ENCODE measurements at places on chromosomes 2 and 18. TPM values are rescaled to one million over a fixed set of nuclear protein-coding genes. Genes with fewer than 3 reads are reported as not detected.

DNA sequence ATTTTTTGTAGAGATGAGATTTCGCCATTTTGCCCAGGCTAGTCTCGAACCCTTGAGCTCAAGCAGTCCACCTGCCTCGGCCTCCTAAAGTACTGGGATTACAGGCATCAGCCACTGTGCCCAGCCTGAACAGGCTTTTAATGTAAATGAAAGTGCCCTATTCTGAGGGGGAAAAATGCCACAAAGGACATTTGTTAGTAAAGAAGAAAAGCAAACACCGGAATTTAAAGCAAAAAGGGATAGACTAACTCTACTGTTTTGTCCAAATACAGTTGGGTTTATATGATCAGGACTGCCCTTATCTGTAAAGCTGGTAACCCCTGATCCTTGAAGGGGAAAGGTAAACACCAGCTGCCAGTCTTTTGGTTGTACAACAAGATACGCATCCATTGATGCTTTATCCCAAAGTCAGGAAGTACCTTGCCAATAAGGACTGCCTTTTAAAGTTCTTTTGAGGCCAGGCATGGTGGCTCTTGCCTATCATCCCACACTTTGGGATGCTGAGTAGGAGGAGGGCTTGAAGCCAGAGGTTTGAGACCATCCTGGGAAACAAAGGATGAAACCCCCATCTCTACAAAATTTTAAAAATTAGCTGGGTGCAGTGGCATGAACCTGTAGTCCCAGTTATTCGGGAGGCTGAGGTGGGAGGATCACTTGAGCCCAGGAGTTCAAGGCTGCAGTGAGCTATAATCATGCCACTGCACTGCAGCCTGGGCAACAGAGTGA is 13.1 kb downstream of the CLEC4F start:
- no peaks in the 10 kb centered on the region for H3K36me3 ChIP-seq
- no peaks in the 10 kb centered on the region for H3K27me3 ChIP-seq
- DNase-seq: no peak
- no peak overlapping the region for H3K4me3 ChIP-seq

DNA sequence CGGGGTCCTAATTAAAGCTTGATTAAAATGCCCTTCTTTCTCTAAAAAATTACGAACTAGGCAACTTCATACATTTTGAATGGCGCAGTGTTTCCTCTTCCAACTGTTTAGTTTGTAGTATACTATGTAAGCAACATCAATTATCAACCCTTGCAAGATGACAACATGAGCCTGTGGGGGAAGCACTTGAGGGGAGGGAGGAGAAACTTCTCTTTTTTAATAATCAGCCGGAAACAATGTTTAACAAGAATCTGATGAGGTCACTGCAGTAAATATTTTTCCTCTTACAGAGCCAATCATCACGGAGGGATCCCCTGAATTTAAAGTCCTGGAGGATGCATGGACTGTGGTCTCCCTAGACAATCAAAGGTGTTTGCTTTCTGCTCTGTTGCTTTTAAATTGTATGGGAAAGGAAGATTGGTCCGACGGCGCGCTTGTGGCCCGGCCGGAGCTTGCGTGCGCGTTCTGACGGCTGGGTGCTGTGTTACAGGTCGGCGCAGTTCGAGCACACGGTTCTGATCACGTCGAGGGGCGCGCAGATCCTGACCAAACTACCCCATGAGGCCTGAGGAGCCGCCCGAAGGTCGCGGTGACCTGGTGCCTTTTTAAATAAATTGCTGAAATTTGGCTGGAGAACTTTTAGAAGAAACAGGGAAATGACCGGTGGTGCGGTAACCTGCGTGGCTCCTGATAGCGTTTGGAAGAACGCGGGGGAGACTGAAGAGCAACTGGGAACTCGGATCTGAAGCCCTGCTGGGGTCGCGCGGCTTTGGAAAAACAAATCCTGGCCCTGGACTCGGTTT is 5.3 kb upstream of the DLX1 start:
- H3K36me3 ChIP-seq: no peaks in the 10 kb centered on the region
- H3K27ac ChIP-seq: no peak overlapping the region
- no peak for DNase-seq
- no peak overlapping the region for H3K4me3 ChIP-seq

DNA sequence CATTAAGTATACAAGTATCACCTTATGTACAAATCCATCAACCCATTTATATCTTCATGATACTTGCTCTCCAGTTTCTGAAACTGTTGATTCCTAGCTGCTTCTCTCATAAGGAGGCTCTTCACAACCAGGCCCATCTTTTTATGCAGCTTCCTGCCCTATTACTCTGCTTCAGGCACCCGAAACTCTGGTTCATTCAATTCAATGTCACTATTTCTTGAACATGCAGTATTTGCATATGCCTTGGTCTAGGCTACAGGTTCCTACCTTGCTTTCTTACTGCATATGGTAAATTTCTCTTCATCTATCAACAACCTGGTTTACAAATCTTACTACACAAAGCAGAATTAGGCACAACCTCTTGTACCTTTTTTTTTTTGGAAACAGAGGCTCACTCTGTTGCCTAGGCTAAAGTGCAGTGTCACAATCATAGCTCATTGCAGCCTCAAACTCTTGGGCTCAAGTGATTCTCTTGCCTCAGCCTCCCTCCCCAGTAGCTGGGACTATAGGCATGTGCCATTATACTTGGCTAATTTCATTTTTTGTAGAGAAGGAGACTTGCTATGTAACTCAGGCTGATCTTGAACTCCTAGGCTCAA is 2.7 kb upstream of the CDKL4 start:
- no peaks in the 10 kb centered on the region for H3K27me3 ChIP-seq
- H3K27ac ChIP-seq: no peak overlapping the region
- no peaks in the 10 kb centered on the region for H3K4me1 ChIP-seq
- H3K36me3 ChIP-seq: peaks cover 6% of the 10 kb centered on the region
- no peak overlapping the region for H3K4me3 ChIP-seq
- DNase-seq: no peak

DNA sequence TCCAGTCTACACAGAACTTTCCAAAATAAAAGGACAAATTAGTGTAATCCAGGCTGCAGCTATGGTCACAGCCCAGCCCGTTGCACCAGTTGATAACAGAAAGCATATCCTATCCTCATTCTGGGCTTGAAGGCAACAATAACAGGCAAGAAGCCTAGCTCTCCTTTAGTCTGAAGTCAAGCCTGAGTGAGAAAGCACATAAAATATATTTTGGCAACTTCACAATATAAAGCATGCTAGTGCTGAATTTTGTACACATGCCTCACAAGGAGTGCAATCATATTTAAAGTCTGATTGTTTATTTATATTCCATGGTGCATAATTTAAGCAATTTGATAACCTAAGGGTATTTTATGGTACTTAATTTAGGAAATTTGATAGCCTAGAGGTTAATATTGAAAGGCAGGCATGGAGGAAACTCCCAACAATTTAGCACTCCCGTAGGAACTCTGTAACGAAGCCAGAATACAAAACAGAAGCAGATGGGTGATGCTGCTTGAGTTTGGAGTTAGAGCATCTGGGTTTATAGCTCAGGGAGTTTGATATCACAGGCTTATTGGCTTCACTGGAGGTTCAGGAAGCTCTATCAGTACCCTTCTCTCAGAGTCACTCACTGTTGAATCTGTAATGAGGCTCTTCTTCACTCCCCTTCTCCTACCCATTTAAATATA is 1199.1 kb upstream of the GYPC start:
- H3K27me3 ChIP-seq: no peaks in the 10 kb centered on the region
- H3K4me1 ChIP-seq: no peaks in the 10 kb centered on the region
- H3K27ac ChIP-seq: no peak overlapping the region
- DNase-seq: no peak
- no peak overlapping the region for H3K4me3 ChIP-seq

DNA sequence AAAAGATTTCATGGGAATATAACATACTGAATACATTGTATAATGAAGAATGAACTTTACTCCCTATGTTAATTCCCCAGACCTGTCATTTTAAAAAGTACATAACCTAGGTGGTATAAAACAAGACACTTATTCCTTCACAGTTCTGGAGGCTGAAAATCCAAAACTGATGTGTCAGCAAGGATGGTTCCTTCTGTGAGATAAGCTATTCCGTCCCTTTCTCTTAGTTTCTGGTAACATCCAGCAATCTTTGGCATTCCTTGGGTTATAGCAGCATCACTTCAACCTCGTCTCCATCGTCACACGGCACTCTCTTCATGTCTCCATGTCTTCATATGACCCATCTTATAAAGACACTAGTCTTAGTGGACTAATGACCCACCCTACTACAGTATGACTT is 93.9 kb downstream of the ASXL2 start:
- H3K4me1 ChIP-seq: no peaks in the 10 kb centered on the region
- no peak overlapping the region for H3K27ac ChIP-seq
- H3K36me3 ChIP-seq: no peaks in the 10 kb centered on the region
- no peak for DNase-seq
- no peaks in the 10 kb centered on the region for H3K27me3 ChIP-seq

DNA sequence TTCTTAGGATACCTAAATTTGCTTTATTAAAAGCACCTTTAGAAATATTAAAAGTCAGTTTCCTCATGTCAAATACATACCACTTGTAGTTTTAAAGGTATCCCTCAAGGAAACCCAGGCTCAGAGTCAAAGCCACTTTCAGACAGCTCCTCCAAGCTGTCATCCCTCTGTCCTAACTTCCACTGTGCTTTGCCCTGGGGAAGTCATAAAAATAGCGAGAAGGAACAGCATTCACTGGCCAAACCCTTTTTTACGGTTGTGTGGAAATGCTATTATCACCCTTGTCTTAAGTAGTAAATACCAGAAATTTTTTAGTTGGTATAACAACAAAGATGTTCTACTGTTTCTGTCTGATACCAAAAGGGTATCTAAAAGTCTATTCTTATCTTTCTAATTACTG is 680.5 kb downstream of the ZEB2 start:
- no peak overlapping the region for H3K4me3 ChIP-seq
- no peak for DNase-seq
- H3K27me3 ChIP-seq: no peaks in the 10 kb centered on the region
- H3K4me1 ChIP-seq: no peaks in the 10 kb centered on the region
- H3K36me3 ChIP-seq: no peaks in the 10 kb centered on the region

DNA sequence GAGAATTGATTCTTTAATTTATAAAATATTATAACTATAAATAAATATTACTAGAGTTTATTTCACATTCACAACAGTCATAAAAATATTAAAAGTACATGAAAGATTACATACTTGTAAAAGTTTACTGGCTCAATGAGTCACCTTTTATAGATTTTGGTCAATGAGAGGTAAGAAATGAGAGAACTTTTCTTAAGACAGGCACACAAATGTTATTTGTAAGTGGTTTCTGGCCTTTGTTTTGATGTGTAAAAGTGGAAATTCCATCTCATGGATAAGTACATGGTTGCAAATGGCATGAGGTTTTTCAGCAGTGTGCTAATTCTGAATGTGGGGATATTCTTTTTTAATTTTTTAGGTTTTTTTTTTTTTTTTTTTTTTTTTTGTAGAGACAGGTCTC is 63.8 kb downstream of the TTC27 start:
- no peak for DNase-seq
- no peak overlapping the region for H3K4me3 ChIP-seq
- H3K4me1 ChIP-seq: no peaks in the 10 kb centered on the region
- no peak overlapping the region for H3K27ac ChIP-seq
- H3K27me3 ChIP-seq: no peaks in the 10 kb centered on the region

DNA sequence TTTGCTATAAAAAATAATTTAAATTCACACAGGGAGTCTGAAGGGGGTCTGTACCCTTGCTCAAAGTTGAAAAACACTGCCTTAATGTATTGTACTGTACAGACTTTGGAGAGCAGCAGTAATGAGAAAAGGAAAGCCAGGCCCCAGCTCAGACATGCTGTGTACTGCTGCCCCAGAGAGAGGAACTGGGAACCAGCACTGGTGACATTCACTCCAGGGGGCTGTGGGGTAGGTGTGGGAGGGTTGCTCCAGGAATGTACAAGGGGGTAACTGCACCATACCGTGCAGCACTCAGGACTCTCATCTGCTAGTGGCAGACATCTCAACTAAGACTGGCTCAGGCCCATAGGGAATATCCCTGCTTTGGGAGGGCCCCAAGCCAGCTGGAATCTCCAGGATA is 146.0 kb upstream of the RMP24 start:
- H3K4me1 ChIP-seq: no peaks in the 10 kb centered on the region
- H3K27ac ChIP-seq: no peak overlapping the region
- no peaks in the 10 kb centered on the region for H3K36me3 ChIP-seq

DNA sequence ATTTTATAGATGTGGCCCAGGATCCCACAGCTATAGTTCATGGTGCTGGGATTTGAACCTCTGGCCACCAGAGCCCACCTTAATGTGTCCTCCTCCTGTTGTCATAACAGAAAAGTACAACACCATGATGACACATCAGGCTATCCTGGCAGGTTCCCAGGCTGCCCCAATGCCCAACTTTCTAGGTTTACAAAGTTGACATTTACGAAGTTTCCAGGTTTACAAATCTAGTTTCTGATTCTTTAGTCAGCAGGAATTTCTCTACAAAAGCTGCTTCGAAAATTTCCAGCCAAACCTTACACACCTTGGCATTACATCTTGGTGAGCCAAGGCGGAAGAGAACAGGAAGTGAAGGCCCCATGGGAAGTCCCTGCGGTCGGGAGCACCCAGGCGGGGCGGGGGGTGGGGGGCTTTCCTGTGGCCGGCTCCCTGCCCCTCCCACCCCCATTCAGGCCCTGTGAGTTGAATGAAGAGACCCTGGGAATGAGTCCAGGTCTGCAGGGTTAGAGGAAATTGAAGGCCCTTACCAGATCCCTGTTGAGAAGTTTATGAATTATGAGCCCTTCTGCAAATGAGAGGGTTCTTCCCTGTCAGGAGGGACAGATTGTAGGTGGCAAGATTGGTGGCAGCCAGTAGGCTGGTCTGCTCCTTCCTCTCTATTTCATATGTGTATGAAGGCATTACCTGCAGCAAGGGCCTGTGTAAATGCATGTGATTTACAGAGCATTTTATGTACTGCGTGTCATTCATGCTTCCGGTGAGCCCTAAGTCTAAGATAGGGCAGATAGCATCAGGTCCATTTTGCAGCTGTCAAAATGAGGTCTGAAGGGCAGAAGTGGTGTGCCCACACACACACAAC is 11.1 kb upstream of the IL1RN start:
- no peaks in the 10 kb centered on the region for H3K27me3 ChIP-seq
- H3K36me3 ChIP-seq: no peaks in the 10 kb centered on the region
- DNase-seq: no peak

DNA sequence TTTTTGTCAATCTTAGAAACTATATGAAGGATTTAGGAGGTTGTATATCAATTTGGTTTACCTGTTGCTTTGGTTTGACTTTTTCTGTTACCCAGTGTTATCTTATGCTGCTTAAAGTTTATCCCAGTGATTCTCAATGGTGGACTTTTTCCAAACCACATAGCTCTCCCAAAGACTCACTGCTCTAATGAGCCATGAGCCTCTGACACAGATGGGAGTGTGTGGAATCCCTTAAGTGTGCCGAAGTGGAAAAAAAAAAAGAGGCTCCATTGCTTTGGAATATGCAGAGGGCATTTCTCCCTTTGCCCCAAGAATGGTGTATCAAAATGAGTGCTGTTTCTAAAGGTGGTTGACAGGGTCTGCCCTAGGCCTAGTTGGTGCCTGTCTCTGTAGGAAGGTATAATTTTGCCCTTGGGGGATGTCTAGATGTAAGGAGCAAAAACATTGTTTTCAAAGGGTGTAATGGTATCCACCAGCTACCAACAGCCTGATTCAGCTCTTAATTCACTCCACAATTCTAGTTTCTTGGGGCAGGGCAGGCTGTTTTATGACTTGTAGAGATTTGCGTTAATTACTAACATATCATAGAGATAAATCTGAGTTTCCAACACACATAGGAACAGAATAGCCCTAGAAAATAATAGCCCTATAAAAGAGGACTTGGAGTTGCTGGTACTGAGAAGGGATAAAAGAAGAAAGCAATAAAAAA is 64.3 kb upstream of the CYP26B1 start:
- no peak for DNase-seq
- H3K27me3 ChIP-seq: no peaks in the 10 kb centered on the region
- no peaks in the 10 kb centered on the region for H3K36me3 ChIP-seq
- no peak overlapping the region for H3K27ac ChIP-seq
- no peak overlapping the region for H3K4me3 ChIP-seq

The SPOPL gene
- total RNA-seq: 26.9 TPM

The PLEKHH2 gene
- 17.2 TPM for total RNA-seq

The TXNL4A gene
- 25.7 TPM for total RNA-seq

The CNGA3 gene
- total RNA-seq: 0.54 TPM

The SLC8A1 gene
- total RNA-seq: 5.1 TPM

Measured in thyroid gland (tissue), 4 donors.